ENCODE measurements at places on chromosomes 5 and 9.

DNA sequence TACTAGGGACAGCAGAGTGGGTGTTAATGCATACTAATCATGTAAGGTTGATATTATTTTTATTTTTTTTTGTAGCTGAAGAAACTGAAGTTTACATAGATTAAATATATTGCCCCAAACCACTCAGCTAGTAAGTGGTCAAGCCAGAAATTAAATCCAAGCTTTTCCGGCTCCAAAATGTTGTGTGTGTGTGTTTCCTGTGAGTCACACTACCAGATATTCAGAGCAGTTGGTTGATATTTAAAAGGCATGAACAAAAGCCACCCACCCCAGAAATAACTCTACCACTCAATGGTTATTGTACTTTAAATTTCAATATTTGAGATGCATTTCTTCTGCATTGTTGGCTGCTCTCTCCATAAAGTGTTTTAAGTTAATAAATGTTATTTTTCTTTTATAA is 29.5 kb downstream of the KCNN2 start:
- peak; percentile 51 for DNase-seq

- DNase-seq: no peak
These were observed 45.2 kb upstream of the NEURL1B start for GRCh38 chr5:172595596-172596455.

GRCh38 chr5:41908374-41909079 is 4.4 kb downstream of the RIMOC1 start:
- DNase-seq: peak; percentile 76

GRCh38 chr5:55220433-55221185 is 6.5 kb downstream of the MCIDAS start:
- DNase-seq: no peak

DNA sequence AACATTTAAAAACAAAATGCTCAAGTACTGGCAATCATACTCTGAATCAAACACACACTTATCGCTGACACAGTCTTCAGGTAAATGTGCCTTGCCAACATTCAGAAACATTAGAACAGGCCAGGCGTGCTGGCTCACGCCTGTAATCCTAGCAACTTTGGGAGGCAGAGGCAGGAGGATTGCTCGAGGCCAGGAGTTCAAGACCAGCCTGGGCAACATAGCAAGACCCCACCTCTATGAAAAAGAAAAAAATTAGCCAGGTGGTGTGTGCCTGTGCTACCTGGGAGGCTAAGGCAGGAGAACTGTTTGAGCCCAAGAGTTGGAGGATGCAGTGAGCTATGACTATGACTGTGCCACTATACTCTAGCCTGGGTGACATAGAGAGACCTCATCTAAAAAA is 20.6 kb downstream of the DROSHA start:
- DNase-seq: no peak

DNA sequence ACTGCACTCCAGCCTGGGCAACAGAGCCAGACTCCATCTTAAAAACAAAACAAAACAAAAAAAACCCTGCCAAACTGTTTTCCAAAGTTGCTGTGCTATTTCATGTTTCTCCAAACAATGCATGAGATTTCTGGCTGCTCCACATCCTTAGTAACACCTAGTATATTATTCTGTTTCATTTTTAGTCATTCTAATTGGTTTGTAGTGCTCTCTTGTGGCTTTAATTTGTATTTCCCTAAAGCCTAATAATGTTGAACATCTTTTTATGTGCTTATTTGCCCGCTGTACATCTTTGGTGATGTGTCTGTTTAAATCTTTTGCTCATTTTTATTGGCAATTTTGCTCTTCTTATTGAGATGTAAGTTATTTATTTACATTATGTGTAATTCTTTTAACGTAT is 18.4 kb upstream of the TTC1 start:
- no peak for DNase-seq

GRCh38 chr5:177316005-177316404 is 4.3 kb upstream of the MXD3 start:
- no peak for DNase-seq

DNA sequence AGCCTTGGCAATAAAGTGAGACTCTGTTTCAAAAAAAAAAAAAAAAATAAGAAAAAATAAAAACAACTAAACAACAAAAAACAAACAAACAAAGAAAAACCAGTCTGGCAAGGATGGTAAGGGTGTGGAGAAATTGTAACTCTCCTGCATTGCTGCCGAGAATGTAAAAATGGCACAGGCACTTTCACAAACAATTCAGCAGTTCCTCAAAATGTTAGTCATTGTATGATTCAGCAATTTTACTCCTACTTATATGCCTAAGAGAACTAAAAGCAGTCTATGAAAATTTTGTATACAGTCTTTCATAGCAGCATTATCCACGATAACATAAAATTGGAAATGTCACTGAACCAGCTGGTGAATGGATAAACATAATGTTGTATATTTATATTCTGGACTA is 280.4 kb downstream of the CDH9 start:
- no peak for DNase-seq

- peak; percentile 38 for DNase-seq
These were observed 2.1 kb downstream of the CA9 start for GRCh38 chr9:35675732-35676392.

DNA sequence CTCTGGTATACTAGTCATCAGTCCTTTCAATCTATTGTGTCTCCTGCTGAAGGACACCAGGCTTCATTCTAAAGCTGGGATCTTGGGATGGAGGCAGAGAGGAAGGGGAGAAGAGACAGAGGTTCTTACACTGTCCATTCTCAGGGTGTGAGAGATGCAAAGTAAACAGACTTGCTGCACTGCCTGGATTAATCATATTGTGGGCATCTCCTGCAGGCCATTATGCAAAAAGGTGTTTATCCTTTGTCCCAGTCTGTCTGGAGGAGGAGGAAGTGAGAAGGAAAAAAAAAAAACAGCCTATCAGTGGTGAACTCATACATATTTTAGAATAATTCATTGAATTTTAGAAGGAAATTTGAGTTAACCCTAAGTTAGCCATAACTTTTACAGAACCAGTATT is 92.9 kb upstream of the TNPO1 start:
- DNase-seq: no peak

- no peak for DNase-seq
These were observed 77.4 kb upstream of the TMEM171 start for GRCh38 chr5:73042993-73043392.

GRCh38 chr5:175517824-175518450 is 39.6 kb downstream of the SFXN1 start:
- DNase-seq: peak; percentile 64

DNA sequence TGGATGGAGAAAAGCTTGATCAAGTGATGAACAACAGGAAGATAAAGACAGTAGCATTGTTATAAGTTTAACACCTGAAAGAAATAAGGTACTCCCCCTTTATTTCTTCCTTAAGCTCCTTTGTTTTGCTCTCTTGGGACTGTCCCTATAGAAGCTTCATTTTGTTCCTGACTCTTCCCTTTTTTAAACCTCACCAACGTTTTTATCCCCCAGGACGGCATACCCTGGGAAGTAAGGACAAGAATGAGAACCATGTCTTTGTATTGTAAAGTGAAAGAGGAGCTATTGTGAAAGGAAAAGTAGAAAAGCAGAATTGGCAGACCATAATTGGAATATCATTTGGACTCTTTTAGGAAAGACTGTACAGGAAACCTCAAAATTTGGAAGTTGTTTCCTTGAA is 1368.6 kb upstream of the C9orf72 start:
- DNase-seq: no peak

DNA sequence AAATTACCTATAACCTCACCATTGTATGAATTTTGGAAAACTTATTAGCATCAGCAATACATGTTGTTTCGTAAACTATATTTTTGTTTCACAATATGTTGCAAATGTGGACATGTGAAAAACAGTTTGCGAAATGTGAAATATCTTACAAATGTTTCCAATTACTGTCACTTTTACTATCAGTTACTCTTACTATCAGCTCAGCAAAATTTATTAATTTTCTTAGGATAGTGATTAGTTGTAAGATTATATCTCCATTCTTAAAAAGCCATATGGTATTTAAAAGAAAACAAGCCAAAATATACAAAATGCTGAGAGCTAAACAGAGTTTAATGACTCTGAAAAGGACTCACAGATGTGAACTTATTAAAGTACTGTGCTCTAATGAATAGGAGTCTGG is 111.9 kb upstream of the LPAR1 start:
- no peak for DNase-seq

DNA sequence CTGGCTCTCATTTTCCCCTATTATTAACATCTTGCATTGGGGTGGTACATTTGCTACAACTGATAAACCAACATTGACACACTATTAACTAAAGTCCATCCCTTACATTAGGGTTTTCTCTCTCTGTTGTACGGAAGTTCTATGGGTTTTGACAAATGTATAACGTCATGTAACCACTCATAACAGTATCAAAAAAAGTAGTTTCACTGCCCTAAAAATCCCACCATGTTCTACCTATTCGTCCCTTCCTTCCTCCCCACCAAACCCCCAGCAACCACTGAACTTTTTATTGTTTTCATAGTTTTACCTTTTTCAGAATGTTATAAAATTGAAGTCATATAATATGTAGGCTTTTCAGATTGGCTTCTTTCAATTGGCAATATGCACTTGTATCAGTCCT is 40.1 kb downstream of the MLLT3 start:
- no peak for DNase-seq

DNA sequence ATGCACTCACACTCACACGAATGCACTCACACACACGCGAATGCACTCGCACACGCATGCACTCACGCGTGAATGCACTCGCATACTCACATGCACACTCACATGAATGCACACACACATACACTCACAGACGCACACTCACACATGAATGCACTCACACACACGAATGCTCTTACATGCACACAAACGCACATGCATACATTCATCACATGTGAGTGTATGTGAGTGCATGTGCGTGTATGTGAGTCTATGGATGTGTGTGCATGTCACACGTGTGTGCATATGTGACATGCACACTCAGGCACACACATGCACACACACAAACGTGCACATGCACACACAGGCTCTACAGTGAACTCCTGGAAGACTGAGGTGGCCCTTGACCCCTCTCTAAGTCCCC is 121.7 kb downstream of the ADAMTS2 start:
- DNase-seq: no peak

- no peak for DNase-seq
These were observed 18.9 kb downstream of the GOLPH3 start for GRCh38 chr5:32155211-32155610.

DNA sequence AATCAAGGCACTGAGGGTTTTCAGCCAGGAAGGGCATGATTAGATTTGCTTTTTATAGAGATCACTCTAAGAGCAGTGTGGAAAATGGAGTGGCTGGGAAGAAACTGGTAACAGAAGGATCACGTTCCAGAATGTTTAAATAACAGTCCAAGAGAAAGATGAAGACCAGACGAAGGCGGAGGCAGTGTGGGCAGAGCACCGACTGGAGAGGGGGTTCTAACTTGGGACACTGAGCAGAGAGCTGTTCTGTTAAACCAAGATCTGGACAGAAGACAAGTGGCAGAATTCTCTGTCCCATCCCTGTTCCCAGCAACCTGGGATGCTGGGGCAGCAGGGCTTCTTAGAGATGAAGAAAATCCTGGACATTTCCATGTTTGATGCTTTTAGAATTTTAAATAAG is 249.1 kb upstream of the NR4A3 start:
- DNase-seq: no peak

- DNase-seq: peak; percentile 92
These were observed 40.3 kb upstream of the CDKN2AIPNL start for GRCh38 chr5:134451936-134452505.

DNA sequence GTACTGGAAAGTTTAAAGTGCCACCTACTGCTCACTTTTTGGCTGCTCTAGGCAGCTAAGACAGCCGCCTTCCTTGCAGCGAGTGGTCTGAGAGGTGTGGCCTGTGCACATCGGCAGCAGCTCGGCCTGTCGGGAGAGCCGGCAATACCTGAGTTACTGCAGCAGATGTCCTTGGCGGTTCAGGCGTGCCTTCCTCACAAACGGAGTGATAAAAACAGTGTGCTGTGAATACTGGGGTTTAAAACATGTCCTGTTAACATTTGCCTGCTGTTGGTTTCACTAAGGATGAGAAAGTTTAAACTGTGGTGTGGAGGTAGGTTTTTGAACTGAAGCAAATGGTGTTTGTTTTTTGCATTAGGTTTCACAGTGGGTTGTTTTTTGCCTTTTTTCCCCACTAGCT is 12.9 kb downstream of the TRAF2 start:
- DNase-seq: no peak

DNA sequence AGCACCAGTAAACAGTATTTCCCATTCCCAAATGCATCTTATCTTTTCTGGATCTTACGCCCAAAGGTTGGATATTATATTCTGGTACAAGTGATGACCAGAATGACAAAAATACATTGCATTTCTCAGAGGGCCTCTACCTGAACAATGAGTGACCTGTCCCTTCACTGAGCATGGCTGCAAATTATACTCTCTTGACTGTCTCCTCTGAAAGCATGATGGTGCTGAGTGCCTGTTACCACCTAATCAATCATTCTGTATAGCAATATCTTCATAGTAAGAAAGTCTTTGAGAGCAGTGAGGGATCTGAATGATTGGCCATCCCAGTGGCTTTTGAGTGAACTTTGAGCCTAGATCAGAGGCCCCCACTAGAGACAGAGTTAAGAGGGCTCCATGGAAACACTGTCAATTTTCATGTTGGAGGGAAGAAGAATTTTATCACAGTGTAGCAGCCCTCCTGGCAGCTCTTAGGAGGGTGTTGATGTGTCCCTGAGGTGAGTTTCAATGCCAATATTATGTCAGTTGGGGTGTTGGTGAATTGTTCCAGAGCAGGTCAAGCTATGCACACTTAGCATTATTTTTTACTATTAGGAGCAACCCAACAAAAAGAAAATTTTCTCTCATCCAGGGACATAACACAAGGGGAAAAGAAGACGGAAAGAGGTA is 171.7 kb downstream of the MARCHF11 start:
- no peak for DNase-seq

GRCh38 chr5:15852217-15852616 is 327.4 kb downstream of the MARCHF11 start:
- DNase-seq: no peak

DNA sequence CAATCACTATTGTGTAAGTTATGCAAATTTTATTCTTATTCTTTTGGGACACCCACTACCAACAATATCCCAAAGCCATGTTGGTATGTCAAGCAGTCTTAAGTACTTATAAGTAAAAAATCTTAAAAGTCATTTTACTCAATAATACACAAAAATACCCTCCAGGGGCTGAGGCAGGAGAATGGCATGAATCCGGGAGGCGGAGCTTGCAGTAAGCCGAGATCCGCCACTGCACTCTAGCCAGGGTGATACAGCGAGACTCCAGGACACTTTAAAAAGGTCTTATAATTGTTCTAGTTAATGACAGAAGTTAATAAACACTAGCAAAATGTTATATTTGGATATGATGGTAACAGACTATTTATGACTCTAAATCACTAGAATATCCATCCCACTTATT is 16.8 kb downstream of the CLINT1 start:
- no peak for DNase-seq

DNA sequence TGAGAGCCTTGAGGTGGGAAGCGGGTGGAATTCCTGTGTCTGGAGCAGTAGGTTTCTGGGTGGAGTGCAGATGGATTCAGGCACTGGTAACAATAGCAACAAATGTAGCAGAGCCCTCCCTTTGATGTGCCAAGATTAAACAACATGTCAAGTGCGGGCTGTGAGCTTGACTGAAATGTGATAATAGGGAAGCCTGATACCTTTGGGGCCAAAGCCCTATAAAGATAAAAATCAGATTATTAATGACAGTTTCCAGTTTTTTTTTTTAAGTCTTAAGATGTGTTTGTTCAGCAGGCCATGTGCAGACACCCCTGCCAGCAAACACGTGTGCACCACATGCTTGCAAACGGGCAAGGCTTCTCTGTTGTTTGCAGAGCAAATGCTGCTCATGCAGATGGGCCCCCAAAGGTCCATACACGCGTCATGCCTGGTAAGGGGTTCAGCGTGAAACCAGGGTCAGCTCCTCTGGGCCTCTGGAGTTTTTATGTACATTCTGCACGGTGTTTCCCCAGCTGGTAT is 193.2 kb downstream of the GADD45G start:
- DNase-seq: no peak
